ENCODE measurements at places on chromosomes 6 and 20.
A peak's percentile ranks its signal among the peaks of the same experiment; 100 is the strongest.

DNA sequence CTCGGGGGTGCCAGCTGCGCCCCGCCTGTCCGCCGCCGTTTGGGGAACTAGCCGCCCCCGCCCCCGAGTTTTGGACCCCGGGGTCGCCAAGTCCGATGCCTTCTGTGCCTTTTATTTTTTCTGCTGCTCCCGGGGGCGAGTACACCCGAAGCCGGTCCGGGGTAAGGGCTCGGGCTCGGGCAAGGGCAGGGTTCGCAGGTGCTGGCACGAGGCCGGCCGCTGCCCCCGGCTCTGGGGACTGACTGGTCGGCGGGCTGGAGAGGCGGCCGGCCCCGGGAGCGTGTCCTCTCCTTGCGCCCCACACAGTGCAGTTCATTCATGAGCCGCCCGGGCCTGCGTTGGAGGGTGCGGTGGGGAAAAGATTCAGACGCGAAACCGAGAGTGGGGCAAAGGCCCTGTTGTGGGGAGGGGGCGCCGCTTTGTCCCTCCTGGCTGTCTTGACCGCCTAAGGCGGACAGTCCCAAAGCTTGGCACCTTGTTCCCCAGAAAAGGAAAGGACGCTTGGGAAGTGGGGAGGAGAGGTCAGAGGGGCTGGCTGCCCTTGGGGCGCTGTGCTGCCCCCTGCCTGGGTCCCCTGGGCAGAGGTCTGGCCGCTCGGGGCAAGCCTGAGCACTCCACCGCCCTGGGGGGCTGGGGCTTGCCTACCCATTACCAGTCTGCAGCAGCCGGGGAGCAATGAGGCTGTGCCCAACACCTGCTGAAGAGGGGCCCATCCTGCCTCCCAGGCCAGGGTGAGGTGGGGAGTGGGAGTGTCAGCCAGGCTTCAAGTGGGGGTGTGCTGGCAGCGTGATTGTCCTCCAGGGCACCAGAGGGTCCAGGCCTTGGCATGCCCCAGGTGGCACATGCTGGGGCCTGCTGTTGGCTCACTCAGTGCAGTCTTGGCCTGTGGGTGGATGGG, 915 bp downstream of the TMEM63B start:
- no peak for DNase-seq

DNA sequence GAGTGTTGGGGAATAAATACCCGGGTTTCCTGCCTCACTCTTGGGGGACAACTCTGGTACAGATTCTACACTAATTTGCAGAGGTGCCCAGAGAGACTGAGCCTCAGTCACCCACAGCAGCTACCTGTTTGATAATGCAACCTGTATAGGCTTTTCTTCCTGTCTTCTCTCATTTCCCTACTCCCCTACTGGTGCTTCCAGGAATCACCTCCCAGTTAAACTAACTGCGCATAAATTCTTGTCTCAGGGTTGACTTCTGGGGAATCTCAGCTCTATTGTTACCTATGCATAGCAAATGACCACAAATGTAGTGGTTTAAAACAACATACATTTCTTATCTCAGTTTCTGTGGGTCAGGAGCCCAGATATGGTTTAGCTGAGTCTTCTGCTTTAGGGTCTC, 11.3 kb downstream of the OCSTAMP start:
- DNase-seq = no peak

- DNase-seq = no peak
Observed at GRCh38 chr20:40997116-40997515, 31.5 kb upstream of the TOP1 start.

- peak; percentile 40 for DNase-seq
Observed at GRCh38 chr6:107114213-107114925, 946 bp downstream of the BEND3 start.

DNA sequence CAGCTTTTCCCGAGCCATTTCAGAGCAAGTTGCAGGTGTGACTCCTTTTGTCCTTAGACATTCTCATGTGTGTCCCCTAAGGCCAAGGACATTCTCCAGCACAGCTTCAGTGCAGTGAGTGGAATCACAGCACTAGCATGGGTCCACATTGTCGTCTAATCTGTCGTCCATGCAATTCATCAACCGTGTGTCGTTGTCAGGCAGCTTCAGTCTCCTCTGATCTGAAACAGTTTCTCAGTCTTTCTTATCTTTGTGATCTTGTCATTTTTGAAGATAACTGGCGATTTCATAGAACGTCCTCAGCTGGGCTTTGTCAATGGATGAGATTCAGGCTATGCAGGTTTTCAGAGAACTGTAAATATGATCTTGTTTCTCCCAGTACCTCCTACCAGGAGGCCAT, 31.7 kb downstream of the CST2 start:
- DNase-seq = no peak

GRCh38 chr20:50969435-50969834, 10.8 kb downstream of the MOCS3 start:
- no peak for DNase-seq

- no peak for DNase-seq
Observed at GRCh38 chr20:25223179-25223661, 24.7 kb upstream of the PYGB start.

DNA sequence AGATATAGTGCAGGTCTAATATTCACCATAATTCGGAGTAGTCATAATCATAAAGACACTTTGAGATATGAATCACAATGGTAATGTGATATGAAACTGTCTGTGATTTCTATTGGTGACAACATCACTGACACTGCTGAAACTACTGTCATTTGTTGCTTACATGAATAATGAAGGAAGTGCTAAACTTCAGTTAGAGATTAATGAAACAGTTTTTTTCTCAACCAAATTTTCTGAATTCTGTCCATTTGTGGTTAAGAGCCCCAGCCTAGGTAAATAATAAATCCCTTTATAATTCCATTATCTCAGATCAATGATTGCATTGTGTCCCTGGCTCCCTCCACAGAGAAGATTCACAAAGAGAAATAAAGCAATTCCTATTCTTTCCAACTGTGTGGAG, 122.6 kb downstream of the HIVEP2 start:
- DNase-seq = no peak

- DNase-seq = no peak
Observed at GRCh38 chr6:159880412-159880975, 10.3 kb upstream of the MAS1 start.

GRCh38 chr6:110345025-110345424, 13.1 kb downstream of the METTL24 start:
- DNase-seq = no peak

DNA sequence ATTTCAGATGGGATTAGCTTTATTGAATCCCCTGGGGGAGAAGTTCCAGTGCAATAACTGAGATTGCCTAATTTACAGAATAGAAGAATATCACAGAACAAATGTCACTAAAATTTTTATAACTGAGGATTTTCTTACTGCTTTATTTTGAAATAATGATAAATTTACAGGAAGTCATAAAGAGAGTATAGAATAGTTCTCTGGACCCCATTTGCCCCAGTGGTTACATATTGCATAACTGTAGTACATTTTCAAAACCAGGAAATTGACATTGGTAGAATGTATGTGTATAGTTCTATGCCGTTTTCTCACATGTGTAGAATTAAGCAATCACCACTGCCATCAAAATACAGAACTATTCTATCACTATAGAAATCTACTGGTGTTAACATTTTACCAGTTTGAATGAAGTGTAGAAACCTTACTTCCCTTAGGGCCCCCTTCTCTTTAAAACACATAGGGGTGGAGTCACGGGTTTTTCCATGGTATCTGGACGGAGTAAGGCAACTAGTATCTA, 18.3 kb downstream of the KIF6 start:
- no peak for DNase-seq

- no peak for DNase-seq
Observed at GRCh38 chr6:39407446-39407993, 85.0 kb upstream of the KCNK16 start.

GRCh38 chr20:49914310-49915117, 815 bp downstream of the SPATA2 start:
- no peak for DNase-seq

GRCh38 chr6:149566410-149567193, 427 bp downstream of the GINM1 start:
- no peak for DNase-seq

GRCh38 chr6:25277386-25277785, 1.8 kb upstream of the CARMIL1 start:
- no peak for DNase-seq

GRCh38 chr20:32539817-32540675, 45.1 kb downstream of the NOL4L start:
- no peak for DNase-seq

- no peak for DNase-seq
Observed at GRCh38 chr6:143107911-143108761, 47.4 kb downstream of the AIG1 start.

DNA sequence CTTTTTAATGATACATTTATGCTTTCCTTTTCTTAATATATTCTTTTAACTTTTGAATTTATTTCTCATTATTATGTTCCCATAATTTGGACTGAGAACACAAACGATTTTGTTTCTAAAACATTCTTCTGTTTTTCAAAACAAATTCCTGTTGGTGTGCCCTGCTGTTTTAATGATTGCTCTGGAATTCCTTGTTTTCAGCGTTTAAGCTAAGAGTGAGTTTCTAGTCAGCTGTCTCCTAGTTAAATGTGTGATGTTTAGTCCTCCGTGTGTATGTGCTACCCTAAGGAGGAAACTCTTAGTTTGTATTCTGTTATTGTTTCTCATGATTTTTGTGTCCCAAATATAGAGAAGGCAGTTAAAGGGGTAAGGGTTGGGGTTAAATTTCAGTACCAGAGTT, 306.1 kb upstream of the RGS17 start:
- DNase-seq = no peak

DNA sequence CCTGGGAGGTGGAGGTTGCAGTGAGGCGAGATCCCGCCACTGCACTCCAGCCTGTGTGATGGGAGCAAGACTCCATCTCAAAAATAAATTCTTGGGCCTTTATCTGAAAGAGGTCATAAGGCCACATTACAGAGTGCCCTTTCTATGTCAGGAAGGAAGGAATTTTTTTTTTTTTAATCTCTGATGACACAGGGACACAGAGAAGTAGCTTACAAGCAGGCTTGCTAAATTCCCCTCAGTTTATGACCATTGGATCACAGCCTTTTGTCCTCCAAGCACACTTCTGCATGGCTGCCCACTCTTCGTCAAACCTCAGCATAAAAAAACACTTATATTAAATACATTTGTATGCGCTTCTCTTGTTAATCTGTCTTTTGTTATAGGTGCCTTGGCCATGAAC, 7.5 kb upstream of the IFNGR1 start:
- DNase-seq = no peak

DNA sequence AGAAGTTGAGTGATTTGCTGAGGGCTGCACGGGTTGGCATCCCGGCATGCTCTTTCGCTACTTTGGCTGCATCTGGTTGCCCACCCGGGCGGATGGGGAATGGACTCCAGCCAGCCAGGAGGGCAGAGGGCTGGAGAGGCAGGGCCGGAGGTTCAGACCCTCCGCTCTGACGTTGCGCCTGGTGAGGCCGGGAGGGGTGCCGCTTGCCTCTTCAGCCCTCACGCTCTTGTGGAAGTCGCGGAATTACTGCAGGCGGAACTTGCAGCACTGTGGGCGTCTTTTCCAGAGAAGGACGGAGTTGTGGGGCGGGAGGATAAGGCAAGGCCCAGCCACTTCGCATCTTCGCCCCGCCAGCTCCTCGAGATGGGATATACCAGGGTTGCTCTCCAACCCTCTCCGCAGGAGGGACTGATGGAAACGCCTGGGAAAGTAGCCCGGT, 656 bp downstream of the RTEL1 start:
- no peak for DNase-seq

- no peak for DNase-seq
Observed at GRCh38 chr20:35062478-35062877, 30.1 kb downstream of the TRPC4AP start.

DNA sequence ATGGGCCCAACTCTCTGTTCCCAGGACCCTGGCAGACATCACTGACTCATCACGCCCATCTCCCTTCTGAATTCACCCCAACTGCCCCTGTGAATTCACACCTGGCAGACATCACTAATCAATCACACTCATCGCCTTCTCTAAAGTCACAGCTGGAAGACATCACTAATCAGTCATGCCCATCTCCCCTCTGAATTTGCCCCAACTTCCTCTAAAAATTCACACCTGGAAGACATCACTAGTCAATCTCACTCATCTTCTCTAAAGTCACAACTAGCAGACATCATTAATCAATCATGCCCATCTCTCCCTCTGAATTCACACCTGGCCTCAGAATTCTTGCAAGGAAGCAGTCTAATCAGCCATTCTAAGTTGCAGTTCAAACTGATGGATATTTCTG, 111.1 kb downstream of the FOXA2 start:
- no peak for DNase-seq

DNA sequence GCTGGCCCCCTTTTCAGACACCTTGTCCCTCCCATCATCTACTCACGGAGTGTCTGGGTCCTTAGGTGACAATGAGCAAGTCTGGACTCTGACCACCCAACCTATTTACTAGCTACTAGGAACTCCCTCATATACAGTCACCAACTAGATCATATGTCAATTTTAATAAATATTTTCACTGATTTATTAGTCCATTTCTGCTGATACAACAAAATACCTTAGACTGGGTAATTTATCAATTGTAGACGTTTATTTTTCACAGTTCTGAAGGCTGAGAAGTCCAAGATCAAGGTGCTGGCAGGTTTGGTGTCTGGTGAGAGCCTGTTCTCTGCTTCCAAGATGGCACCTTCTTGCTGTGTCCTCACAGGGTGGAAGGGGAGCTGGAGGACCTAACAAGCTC, 229.7 kb downstream of the PTPRT start:
- no peak for DNase-seq

GRCh38 chr6:74117113-74117512, 421.1 kb downstream of the CD109 start:
- DNase-seq = no peak

- no peak for DNase-seq
Observed at GRCh38 chr6:35185302-35185681, 28.5 kb upstream of the SCUBE3 start.

DNA sequence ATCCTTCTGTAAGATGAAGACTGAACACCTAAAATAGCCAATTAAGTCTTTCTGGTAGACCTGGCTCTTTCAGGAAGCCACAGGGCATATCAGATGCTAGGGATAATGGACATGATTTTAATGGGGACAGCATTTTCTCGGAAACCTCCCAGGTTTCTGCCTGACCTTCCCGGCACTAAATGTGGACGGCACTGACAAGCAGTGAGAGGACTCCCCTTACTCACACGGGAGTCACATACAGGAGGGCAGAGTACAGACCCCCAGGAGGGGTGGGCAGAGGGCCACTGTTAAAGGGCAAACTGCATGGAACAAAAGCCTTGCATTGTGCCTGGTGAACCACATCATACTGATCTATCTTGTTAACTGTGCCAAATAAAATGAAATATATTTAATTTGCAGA, 19.9 kb downstream of the PSMG4 start:
- DNase-seq = no peak

- DNase-seq = no peak
Observed at GRCh38 chr20:50930139-50930975, 880 bp downstream of the ADNP start.

GRCh38 chr6:37984578-37984977, 165.1 kb downstream of the ZFAND3 start:
- no peak for DNase-seq

Data from pulmonary artery endothelial cell (primary cell).